Fibroblast of skin of abdomen (primary cell): ENCODE measurements at places on chromosomes 11 and 22.
A peak's percentile ranks its signal among the peaks of the same experiment; 100 is the strongest.

- DNase-seq: no peak
Measured at GRCh38 chr11:73173755-73174494, 31.8 kb upstream of the FCHSD2 start.

DNA sequence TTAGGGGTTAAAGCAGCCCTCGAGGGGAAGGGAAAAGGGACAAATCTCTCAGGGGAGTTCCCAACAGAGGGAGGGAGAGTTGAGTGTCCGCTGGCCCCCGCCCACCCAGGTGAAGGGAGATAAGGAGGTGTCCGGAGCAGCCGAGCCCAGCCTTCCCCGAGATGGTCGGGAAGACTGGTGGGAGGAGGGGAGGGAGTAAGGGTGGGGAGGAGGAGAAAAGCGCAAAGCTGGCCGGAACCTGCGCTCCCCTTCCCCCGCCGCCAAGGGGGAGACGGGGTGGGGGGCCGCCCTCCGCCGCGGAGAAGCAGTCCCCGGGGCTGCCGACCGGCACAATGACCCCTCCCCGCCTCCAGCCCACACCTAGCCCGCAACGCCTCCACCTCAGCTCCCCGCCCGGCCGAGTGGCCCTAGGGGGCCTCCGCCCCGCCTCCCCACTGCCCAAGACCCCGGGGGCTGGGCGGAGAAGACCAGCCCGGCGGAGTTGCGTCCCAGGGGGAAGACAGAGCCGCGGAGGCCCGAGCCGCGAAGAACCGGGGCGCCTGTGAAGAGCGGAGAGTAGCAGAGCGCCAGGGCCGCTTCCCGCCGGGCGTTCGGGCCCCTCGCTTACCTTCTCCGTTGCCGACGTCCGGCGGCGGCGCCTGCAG, 479 bp downstream of the RSF1 start:
- peak; percentile 30 for DNase-seq

DNA sequence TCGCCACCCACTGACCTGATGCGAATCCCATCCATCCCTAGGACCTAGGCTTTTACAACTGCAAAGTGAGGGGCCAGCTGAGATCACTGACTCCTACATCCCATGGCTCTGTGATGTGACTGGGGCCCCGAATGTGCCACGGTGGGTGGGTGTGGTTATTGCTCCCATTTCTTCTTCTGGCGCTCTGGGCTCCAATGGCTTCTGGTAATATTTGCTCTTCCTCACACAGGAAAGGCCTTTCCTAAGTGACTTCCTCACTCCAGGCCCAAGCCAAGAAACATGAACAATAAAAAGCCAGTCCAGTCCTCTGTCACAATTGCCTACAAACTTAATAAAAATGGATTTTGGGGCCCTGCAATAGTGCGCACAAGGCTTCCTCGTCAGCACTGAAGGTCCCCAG, 78.1 kb downstream of the GALNT18 start:
- no peak for DNase-seq

- no peak for DNase-seq
Measured at GRCh38 chr11:86067009-86067850, 1.7 kb downstream of the PICALM start.

- no peak for DNase-seq
Measured at GRCh38 chr11:1946812-1947484, at the start of gene MRPL23. Gene MRPL23 (plus strand): TSS chr11:1947332. CDS start chr11:1947363, 31 bp downstream.

DNA sequence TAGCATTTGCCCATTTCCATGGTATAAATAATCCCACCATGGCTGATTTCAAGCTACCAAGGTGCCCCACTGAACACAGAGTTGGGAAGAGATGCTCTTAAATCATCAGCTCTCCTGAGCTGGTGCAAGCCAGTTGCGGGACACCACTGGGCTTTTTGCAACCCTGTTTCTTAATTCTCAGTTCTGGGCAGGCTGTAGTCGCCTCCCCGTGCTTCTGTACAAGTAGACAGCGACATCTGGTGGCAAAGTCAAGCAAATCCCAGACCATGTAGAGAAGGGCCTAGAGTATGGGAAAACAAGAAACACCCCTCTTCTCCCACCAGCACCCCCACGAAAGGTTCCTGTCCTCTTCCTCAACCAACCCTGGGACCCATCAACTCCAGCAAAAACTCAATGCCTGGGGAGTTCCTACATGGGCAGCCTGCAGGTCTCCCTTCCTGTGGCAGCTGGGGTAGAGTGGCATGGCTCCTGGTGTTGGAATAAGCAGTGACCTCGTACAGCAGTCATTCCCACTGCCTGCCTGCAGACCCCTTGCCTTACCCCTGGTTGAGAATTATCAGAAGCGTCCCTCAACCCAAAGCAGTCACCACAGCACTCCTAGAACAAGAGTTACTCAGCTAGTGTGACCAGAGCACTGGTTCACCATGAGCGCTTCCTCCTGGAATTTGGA, 68.4 kb downstream of the IGLL5 start:
- DNase-seq: peak; percentile 58

- DNase-seq: peak; percentile 81
Measured at GRCh38 chr11:79431535-79431934, 9.3 kb downstream of the TENM4 start.

GRCh38 chr11:76638270-76639197, 32.0 kb downstream of the LRRC32 start:
- no peak for DNase-seq

GRCh38 chr11:78351193-78351592, 66.4 kb downstream of the GAB2 start:
- no peak for DNase-seq

GRCh38 chr11:5597953-5598352, 1.5 kb downstream of the TRIM6 start:
- no peak for DNase-seq

DNA sequence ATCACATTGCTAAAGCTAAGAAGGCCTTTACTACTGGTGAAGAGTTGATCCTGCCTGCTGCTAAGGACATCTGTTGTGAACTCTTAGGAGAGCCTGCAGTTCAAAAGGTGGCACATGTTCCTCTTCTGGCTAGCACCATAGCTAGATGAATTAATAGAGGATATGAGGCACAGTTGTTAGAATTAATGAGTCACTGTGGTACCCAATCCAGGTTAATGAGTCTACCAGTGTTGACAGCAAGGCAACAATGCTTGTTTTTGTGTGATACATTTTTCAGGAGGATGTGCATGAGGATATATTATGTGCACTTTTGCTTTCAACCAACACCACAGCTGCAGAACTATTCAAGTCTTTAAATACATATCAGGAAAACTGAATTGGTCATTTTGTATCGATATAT, 12.0 kb downstream of the C11orf58 start:
- no peak for DNase-seq

- no peak for DNase-seq
Measured at GRCh38 chr11:60396382-60396781, at the start of gene MS4A14. Gene MS4A14 (plus strand): TSS chr11:60396459. CDS start chr11:60396579, 120 bp downstream.

DNA sequence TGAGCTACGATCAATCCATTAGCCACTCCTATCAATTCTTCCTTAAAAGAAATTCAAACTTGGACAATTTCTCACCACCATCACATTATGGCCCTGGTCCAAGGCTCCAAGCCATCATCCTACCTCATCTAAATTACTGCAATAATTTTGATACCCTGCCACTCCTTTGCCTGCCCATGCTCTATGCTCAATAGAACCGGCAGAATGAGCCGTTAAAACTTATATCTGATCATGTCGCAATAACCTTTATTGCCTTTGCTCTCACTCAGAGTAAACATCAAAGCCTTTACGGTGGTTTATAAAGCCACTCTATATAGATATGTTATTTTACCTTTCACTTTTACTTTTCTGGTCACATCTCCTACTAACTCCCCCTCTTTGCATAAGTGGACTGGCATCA, 2392.1 kb upstream of the RAG2 start:
- DNase-seq: no peak

GRCh38 chr22:30574095-30574981, at the start of gene GAL3ST1:
Gene GAL3ST1 (minus strand): TSS chr22:30574665. CDS start chr22:30557392, 17,273 bp downstream.
- DNase-seq: no peak

DNA sequence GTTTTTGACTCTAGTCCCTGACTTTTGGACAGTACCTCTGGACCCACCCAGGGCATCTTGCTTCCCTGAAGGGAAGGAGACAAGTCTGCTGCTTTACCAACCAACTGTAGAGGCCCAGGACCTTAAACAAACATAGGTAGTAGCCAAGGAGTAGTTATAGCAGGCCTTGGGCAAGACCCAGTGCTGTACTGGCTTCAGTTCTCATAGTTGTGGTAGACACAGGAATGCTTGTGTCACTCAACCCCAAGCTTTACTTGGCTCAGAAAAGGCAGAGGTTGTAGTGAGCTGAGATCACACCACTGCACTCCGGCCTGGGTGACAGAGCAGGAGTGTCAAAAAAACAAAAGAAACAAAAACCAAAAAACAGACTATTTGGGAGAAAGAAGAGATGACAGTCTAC, 21.3 kb upstream of the OR52M1 start:
- DNase-seq: no peak

GRCh38 chr22:49749227-49749626, 78.4 kb downstream of the BRD1 start:
- no peak for DNase-seq

GRCh38 chr11:82883853-82884252, 16.4 kb downstream of the PRCP start:
- DNase-seq: no peak

- no peak for DNase-seq
Measured at GRCh38 chr11:31687861-31688260, 123.3 kb downstream of the PAX6 start.

DNA sequence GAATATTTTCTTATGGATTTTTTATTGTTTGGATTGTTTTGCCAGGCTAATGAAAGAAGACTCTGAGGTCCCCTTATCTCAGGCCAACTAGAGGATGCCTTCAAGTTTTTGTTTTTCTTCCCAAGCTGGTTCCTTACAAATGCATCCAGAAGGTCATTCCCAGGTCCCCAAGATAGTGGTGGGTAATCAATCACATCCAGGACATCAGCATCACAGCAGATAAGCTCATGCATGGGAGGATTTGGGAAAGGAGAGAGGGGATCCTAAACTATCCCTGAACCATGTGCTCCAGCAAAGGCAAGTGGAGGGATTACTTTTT, 20.7 kb downstream of the FZD4 start:
- no peak for DNase-seq
